BE2C (cell line): ENCODE measurements at places on chromosomes 4 and X.

- peak; percentile 9 for DNase-seq
Observed at GRCh38 chr4:1381181-1381621, 25.0 kb downstream of the NKX1-1 start.

DNA sequence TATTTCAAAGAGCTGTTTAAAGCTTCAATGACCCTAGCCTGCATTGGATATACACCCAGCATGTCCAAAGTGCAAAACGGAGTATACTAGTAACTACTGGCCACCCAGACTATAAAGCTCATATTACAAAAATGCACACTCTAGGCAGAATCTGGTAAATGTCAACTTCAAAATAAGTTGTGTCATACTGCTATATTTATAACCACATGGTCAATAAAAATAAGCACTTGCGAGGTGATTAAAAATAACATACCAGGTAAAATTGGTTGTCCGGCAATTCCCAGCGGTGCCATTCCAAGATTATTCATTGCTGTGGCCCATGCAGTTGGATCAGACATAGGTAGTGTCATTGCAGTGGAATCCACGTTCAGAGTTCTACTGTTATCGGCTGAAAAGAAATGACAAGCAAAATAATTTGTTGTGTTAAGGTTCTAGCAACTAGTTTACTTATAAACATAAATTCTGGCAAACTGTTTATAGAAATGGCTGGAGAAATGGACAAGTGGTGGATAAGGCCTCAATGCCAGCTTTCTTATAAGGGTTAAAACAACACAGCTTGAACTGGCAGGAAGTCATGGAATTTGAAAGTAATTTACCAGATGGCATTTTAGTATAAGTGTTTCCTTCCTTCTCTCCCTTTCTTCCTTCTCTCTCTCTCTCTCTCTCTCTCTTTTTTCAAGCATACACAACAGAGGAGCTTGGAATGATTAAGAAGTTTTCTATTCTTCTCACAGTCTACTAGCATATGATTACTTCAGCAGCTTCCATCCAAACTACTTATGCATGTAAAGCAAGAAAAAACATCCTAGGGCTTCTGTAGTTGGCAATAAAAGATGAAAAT is 199.9 kb downstream of the ENOX2 start:
- no peak for DNase-seq

- DNase-seq = peak; percentile 62
Observed at GRCh38 chr4:60201052-60201673, 999.0 kb upstream of the ADGRL3 start.

DNA sequence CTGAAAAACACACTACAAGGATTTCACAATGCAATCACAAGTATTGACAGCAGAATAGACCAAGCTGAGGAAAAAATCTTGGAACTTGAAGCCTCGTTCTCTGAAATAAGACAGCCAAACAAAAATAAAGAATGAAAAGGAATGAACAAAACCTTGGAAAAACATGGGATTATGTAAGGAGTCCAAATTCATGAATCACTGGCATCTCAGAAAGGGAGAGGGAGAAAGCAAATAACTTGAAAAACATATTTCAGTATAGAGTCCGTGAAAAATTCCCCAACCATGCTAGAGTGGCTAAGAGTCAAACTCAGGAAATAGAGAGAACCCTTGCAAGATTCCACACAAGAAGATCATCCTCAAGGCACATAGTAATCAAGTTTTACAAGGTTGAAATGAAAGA is 178.5 kb upstream of the CTSO start:
- DNase-seq = no peak

DNA sequence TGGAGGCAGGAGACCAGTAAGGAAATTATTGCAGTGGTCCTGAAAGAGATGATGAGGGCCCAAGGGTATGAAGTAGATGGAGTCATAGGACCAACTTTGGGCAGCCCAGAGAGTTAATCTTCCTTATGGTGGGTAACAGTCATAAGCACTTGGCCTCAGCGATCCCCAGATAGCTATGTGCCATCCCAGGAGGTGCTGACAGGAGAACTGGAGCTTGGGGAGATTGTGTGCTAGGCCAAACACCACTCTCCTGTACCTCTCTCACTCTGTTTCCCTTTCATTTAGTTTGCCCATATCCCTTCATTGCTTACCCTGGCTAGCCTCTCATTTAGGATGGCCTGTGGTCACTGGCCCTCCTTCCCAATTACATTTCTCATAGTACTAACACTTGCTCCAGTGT is 60.0 kb downstream of the TMEM164 start:
- no peak for DNase-seq

GRCh38 chr4:109472343-109472761 is 38.7 kb downstream of the SEC24B start:
- DNase-seq = no peak

DNA sequence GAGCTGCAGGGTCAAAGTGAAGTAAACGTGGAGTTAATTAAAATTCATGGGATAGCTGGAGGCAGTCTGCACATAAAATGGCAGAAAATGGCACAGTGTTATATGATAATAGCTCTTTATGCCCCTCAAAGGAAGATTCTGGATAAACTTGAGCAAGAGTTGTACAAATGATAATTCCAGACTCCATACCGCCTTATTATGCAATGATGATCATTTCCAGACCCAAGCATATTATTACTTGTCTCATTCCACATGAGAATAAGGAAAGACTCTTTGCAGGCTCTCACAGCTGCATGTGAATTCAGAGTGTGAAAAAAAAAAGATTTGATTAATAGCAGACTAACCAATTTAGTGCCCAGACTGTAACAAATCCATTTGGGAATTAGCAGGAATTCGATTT is 105.4 kb downstream of the STK32B start:
- DNase-seq = no peak

GRCh38 chr4:98092833-98093439 is 50.3 kb downstream of the STPG2 start:
- DNase-seq = peak; percentile 22

- no peak for DNase-seq
Observed at GRCh38 chrX:87167841-87168240, 349.8 kb upstream of the KLHL4 start.

- DNase-seq = no peak
Observed at GRCh38 chrX:43580621-43581020, 75.5 kb upstream of the MAOA start.

DNA sequence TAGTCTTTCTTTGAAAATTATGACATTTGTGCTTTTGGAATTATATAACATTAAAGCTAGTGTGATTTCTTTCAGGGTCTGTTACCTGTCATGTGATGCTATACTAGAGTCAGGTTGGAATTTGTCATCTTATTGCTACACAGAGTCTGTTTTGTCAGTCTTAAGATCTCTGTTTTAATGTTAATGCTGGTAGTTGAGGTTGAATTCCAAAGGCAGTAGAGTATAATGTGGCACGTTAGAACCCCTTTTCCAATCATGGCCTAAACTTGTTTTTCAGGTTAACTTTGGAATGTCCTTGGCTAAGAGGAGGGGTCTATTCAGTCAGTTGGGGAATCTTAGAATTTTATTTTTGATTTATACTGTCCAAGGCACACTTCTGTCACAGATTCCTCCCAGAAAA is 258.5 kb downstream of the PABPC4L start:
- no peak for DNase-seq

DNA sequence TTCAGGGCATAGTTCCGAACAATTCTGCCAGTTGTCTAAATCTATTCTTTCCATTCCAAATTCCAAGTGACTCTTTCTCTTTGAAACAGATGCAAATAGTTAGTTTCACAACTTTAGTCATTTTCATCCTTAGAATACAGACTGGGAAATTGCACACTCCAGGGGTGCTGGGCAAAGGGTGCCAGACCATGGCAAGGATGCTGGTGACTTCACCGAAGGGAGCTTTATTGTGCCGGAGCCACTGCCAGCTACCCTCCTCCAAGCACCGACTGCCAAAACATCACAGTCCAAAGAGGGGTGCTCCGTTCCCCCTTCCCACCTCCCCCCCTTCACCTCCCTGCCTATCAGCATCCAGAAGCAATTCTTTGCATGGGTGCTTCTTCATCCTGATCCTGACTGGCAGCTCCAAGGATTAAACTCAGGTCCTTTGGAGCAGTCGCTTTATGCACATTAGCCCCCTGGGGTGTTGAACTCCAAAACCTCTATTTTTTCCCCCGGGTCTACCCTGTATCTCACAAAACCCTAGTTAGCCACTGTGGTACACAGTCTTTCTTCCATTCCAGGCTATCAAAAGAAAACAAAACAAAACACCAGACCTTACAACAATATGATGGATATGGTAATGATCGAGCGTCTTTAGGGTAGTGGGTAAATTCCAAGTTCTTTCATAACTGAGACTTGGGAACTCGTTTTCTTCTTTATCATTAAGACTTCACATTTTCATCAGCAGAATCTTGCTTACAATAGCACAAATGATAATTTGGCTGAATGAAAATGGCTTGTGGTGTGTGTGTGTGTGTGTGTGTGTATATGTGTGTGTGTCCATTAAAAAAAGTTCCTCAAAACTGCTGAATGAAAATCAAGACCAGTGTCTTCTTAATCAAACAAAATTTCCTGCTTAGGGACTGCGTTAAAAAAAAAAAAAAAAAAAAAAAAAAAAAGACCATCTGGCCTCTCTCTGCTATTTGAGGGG is 28.7 kb downstream of the MID1 start:
- DNase-seq = no peak

GRCh38 chrX:49947781-49948180 is 25.4 kb downstream of the CLCN5 start:
- no peak for DNase-seq

DNA sequence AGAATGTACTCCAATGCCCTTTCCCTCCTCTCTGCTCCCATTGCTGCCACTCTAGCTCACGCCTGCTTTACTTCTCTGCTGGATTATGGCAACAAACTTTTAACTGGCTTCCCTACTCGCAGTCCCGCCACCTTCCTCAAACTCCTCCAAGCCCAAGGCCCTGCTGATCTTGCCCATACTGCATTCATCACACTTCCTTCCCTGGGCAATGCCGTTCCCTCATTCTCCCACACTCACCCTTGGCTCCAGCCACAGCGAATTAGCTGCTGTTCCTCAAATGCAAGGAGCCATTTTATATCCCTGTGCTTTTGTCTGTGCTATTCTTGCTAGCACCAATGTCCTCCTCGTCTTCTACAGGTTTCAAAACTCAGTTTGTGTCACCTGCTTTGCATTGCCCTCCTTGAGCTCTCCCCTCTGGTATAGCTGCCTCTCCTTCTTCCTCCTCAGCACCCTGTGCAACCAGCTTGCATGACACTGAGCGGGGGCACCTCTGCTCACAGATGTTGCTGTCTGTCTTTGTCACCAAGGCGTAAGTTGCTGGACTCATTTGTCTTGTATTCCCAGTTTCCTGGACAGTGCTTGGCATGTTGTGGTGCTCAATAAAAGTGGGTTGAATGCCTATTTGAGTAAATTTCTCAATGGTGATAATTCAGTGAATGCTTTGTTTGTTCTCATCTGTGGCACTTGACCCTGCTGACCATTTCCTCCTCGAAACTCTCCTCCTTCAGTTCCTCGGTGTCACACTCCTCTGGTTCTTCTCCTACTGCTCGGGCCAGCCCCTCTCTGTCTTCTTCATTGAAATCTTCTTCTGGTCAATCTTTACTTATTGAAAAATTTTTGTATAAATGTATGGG is 22.4 kb upstream of the MGST2 start:
- DNase-seq = no peak

DNA sequence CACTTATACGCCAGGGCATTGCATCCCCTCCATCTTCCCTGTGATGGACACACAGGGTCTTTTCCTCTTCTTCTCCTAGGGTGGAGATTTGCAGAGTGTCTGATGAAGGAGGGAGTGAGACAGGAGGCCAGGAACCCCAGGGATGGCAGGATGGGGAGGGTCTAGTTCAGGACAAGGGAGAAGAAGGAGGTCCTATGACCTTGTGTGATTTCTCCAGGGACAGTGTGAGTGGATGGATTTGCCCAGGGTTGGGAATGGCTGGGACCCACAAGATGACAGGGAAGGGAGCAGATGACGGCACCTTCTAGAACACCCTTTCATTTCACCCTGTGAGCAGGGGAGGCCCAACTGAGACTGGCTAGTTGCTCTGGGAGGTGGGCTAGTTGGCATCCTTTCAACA is 34.2 kb downstream of the CYTL1 start:
- no peak for DNase-seq

DNA sequence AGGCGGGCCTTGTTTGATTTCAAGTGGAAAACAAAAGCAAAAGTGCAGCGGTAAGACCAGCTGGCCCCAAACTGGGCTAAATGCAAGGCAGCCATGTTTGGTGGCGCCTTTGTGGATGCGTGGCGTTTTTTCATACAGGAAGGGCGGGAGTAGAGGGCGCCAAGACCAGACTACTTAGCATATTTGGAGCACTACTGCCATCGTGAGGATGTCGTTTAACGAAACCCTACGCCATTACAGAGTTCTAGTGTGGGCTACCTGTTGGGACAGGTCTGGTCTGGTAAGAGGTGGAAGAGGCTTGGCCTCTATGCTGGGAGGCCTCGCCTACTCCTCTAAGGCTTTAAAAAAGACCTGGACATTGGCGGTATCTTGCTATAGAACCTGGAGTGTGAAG is 230.7 kb upstream of the STK26 start:
- no peak for DNase-seq

DNA sequence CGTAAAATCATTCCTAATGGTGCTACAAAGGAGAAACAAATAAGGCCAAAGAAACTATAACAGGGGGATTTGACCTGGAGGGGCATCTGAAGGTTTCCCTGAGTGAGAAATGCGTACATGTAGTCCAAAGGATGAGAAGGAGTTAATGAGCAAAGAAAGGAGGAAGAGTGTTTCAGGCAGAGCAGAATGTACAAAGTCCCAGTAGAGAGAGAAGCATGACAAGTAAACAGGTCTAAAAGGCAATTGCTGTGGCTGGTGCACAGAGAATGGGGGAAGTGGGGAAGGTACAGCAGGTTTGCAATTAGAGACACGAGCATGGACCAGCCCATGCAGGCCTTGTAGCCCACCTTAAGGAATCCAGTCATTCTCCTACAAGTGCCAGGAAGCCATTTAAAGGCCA is 145.5 kb downstream of the TSPAN5 start:
- DNase-seq = no peak

- no peak for DNase-seq
Observed at GRCh38 chr4:1002131-1002630, 9.0 kb upstream of the SLC26A1 start.

DNA sequence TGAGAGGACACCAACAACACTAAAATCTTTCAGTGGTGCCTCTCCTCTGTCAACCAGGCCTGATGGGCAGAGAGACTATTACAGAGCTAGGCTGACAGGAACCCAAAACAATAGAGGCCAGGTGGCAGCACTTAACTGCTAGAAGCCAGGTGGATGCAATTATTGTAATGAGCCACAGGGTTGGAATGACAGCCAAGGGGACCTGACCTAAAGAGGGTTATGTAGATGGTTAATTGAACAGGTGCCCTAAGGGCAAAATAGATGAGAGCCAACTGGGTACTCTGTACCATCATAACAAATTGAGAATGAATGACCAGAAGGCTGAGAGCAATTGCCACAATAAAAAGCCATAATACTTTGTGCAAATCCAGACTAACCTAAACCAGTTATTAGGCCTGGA is 24.7 kb upstream of the FRAS1 start:
- peak; percentile 80 for DNase-seq
